ENCODE measurements at places on chromosomes 5 and 9.

DNA sequence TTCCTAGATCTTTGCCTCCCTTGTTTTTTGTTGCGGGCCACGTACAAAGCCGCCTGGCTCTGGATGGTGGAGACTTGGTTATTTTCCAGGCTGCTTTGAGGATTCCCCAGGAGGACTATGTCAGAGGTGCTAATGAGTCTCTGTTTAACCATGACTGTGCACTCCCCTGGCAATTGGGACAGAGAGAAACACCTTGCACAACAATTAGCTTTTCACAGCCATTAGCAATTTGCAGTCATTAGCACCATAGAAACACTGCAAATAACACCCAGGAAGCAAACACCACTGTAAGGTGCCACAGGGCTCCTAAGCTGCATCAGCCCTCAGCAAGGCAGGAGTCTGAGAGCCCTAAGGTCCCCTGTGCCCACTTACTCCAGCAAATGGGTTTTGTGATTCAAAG is 201.0 kb upstream of the VLDLR start:
- no peak for DNase-seq

DNA sequence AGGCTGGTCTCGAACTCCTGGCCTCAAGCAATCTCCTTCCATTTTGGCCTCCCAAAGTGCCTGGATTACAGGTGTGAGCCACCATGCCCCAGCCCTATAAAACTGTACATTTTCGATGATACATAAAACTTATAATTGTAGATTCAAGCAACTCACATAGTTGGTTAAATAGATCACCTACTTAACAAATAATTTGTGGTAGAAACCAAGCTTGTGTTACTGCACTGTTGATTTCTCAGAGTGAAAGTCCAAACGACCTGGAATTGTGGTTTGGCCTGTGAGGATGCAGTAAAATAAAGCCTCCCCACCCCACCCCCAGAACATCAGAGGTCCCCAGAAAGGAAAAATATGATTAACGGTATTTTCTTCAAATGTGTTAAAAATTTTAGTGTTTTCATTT is 92.7 kb downstream of the TRIO start:
- no peak for DNase-seq

DNA sequence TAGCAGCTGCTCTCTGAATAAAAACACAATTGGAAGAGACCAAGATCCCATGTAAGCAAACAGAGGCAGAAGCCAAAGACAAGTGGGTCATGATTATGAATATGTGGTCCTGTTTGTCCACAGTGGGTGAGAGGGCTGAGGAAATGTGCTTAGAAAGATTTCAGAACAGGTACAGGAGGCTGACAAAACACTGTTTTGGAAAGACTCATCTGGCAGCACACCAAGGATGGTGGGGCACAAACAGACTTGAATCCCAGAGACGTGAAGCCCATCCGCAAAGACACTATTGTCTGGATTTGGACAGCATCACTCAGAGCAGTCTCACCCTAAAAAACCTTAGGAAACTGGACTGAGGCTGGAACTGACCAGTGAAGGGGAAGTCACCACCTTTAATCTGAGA is 85.0 kb downstream of the ADRB2 start:
- no peak for DNase-seq

GRCh38 chr9:134509281-134509680 is 132.3 kb upstream of the COL5A1 start:
- DNase-seq, result no peak

DNA sequence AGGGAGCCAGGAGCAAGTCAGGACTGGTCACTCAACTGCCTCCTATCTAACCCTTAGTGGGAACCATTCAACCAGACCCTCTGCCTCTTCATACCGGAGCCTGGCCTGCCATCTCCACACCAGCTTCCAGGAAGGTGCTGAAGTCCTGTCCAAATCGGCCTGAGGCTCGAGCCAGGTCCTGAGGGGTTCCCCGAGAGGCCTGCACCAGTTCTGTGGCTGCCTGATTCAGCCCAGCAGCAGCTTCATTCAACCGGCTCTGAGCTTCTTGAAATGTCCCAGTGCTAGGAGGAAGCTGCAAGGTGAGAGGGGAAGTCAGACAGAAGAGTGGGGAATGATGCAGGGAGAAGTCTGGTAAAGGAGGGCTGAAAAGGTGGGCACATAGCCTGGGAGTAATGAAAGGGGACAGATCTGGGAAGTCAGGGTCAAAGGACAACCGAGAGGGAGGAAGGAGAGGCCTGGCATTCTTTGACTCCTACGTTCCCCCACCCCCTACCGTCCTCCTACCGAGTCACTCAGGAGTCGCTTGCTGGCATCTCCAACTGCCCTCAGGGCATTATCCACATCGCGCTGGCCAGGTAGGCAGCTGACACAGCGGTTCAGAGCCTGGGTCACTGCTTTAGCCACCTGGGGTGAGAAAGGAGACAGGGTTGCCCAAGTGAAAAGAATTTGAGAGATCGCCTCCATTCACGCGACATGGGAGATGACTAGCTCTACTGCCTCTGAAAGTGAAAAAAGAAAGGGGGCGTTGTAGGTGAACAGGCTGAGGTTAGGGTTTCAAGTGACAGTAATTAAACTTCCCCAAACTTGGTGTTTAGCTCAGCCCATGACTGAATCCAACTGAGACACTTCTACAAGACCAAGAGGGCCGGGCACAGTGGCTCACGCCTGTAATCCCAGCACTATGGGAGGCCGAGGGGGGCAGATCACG is 20.2 kb downstream of the TLN1 start:
- no peak for DNase-seq

DNA sequence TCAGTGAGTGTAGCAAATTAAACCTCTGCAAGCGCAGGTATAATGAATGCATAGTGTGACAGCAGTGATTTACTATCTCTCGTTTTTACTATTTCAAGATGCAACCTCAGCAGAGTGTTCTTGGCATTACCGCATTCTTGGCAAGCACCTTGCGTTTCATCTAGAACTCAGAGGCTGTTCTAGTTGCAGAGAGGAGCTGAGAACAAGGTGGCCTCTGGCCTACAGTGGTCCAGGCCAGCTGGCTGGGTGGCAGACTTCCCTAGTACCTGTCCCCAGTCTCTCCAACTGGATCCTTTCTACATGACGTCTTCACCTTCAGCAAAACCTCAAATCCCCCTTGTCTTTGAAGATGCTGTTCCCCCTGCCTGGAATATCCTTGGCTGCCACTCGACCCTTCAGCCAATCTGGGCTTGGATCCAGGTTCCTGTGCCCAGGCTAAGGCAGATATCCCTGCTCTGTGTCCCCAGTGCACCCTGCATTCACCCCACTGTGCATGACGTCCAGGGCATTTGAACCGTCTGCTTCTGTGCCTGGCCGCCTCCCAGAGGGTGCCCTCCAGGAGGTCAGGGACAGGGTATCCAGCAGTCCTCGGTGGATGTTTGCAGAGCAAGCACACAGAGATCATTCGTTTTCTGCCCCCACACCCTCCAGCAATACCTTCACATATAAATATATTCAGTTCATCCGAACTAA is 120.4 kb upstream of the CPEB4 start:
- DNase-seq, result no peak

DNA sequence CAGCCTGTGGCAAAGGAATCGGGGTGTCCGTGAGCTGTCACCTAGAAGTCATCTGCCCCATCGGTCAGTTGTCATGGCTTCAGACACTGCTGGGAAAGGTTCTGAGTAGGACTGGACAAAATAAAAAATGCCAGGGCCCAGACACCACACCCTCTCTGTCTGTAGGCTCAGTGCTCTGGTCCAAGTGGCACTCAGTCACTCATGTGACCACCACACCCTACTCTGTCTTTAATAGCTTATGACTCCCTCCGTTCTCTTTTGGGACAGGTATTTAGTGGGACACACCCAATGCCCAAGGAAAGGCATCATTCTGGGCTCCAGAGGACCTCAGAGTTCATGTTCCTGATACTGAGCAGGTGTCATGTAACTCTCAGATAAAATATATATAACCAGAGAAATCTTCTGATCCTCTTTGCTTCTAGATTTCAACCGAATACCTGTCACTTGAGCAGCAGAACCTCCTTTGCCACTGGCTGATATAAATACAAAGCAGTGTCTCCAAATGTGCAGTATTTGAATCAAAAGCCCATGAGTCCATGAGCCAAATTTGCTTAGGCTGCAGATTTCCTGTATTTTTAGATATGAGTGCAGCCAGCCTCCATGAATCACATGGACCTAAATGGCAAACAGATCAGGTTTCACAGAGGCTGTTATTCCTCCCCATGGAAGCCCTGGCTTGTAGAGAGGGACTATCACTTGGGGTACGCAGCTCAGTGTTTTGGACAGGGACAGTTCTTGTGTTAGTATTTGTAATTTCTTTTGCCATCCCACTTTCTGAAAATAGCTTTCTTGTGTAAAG is 272.0 kb downstream of the ARHGAP26 start:
- no peak for DNase-seq

DNA sequence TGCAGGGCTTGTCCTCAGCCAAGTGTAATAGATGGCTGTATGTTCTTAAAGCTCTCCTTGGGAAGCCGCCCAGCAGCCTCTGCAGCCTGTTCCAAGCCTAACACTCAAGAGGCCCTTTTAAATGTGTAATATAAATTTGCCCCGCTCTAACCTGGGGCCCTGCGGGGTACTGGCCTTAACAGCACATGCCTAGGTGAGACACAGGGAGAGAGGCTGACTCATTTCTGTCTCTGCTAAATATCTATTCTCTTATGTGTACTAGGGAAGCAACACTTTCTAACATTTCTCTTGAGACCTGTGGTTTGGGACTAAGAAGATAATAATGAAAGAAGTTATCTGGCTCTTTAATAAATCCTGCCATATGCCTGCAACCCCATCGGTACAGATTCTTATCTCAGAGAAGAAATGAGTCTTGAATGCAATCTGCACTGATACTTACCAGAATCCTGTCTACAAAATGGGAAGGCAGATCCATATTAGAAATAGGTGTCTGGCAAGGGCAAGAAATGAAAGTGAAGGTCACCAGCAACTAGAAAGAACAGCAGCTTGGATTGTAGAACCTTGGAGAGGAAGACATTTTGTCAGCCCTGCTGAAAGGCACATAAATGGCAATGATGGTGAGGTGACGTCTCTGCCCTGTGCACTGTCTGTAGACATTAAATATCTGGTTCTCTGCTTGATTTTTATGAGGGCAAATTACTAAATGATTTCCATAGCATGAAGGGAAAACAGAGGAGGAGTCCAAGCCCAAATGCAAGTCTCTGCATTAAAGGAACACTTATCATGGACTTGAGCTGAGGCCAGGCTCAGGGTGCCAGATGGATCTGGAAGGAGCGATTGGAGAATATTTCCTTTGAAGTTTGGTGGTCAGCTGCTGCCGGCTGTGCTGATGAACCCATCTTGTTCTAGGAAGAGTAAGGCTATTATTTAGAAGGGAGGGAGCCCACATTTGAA is 14.5 kb upstream of the TGFBI start:
- no peak for DNase-seq

- no peak for DNase-seq
Measured at GRCh38 chr5:38434966-38435705, 121.3 kb downstream of the LIFR start.

DNA sequence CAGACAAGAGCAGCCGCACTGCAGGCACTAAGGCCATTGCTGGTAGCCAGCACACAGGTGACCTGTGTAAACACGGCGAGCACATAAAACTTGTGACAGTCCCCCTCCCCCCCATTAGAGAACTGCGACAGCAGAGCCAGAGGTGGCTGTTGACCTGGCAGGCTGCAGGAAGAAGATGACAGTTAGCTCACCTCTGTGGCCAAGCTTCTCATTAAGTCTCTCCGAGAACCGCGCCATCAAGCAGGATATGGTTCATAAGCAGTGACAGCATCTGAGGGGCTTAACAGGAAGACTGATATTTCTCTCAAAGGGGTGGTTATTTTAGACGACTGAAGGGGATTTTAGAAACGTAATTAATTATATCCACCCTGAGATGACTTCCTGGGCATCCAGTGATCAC is 5.2 kb downstream of the SURF4 start:
- DNase-seq, result no peak

DNA sequence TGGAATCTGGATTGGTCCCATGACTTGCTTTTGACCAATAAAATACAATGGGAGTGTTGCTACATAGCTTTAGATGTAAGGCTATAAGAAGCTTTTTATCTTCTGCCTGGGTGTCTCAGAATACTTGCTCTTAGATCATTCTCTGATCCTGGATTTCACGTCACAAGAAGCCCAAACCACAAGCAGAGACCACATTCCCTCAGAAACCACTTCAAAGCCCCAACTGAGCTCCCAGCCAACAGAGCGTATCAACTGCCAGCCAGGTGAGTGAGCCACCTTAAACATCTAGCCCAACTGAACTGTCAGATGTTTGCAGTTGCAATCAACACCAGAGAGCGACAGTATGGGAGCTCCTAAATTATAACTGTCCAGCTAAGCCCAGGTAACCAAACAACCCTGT is 687.1 kb downstream of the TLE1 start:
- DNase-seq, result no peak

DNA sequence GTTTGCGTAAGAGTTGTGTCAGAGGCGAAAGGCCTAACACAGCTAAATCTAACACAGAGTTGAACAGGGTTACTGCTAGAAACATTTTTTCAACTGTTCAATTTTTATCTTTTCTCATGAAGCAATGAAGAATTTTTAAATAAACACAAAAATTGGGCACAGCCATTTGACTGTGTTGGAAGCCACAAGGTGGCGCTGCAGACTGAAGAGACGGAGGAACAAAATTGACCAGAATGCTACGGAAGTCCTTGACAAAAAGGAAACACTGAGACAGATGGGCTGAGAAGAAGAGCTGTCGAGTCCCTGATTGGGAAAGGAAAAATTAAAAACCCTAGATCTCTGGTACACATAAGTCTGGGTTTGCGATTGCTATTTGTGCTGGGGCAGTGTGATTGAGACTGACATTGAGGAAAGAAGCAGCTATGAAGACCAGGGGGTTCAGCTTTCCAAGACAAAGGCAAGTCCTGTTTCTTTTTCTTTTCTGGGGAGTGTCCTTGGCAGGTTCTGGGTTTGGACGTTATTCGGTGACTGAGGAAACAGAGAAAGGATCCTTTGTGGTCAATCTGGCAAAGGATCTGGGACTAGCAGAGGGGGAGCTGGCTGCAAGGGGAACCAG is at the start of gene PCDHB9:
TSS of gene PCDHB9 (plus strand) at position 265 of the 616 bp plus-strand sequence. CDS start at position 423, 158 bp downstream.
- no peak for DNase-seq

DNA sequence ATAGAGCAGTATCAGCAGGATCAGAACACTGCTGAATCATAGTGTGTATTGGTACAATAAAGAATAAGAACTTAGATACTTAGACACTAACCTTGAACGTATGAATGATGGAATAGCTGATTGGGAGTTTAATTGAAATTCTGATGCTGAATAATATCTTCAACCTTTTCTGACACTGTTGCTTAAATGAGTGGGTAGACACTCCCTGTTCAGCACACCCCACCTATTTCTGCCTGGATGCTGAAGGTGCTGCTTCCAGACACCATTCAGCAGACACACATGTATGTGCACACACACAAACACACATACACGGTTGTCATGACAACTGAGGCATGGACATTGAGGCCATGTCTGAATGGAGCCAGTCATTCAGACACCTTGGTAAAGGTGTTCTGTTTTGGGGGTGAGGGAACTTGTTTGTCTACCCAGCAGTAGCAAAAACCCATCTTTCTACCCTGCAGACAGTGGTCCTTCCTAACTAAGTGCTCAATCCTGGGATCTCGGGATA is 54.3 kb downstream of the TMEM215 start:
- DNase-seq, result no peak

GRCh38 chr5:65704621-65705239 is 17.2 kb downstream of the SGTB start:
- no peak for DNase-seq
